Smooth muscle cell of trachea (primary cell): ENCODE measurements at places on chromosomes 11 and 22. TPM values are rescaled to one million over a fixed set of nuclear protein-coding genes. Genes with fewer than 3 reads are reported as not detected.

CHADL gene
- 0.73 and 5.0 TPM in 2 replicates for total RNA-seq

TSPAN18 gene
- not detected in 2 replicates for total RNA-seq

FBLN1 gene
- 274 and 726 TPM in 2 replicates for total RNA-seq

NAV2 gene
- 25.3 and 34.8 TPM in 2 replicates for total RNA-seq

TEX54 gene
- not detected in 2 replicates for total RNA-seq

DDTL gene
- total RNA-seq, result 1.6 and 2.0 TPM in 2 replicates

DBX1 gene
- not detected in 2 replicates for total RNA-seq

TRIM68 gene
- total RNA-seq, result 13.5 and 13.9 TPM in 2 replicates

DDIAS gene
- 0.66 and 5.5 TPM in 2 replicates for total RNA-seq

MS4A1 gene
- total RNA-seq, result not detected in 2 replicates

BACE1 gene
- 34.6 and 42.2 TPM in 2 replicates for total RNA-seq

C22orf39 gene
- 12.7 and 18.4 TPM in 2 replicates for total RNA-seq

YAP1 gene
- total RNA-seq, result 150 and 268 TPM in 2 replicates

CHST1 gene
- total RNA-seq, result 0.15 and 0.17 TPM in 2 replicates

SHANK2 gene
- 4.5 and 5.5 TPM in 2 replicates for total RNA-seq

GAS2L1 gene
- 11.3 and 15.4 TPM in 2 replicates for total RNA-seq

KIRREL3 gene
- total RNA-seq, result 1.6 and 5.1 TPM in 2 replicates

ADORA2A gene
- 1.2 TPM in 2 replicates for total RNA-seq

MS4A4A gene
- under 0.01 TPM in 1 of 2 replicates, not detected in the other for total RNA-seq

DUSP8 gene
- 0.33 and 0.87 TPM in 2 replicates for total RNA-seq

OR10A2 gene
- not detected in 2 replicates for total RNA-seq

STX3 gene
- 19.0 and 20.2 TPM in 2 replicates for total RNA-seq

BSCL2 gene
- 49.5 and 76.3 TPM in 2 replicates for total RNA-seq

KRTAP5-8 gene
- not detected in 2 replicates for total RNA-seq

ISX gene
- total RNA-seq, result not detected in 2 replicates

MACROD1 gene
- 22.4 and 23.3 TPM in 2 replicates for total RNA-seq

OR51B4 gene
- not detected in 2 replicates for total RNA-seq

SIPA1 gene
- 25.1 and 25.2 TPM in 2 replicates for total RNA-seq

PRSS23 gene
- total RNA-seq, result 197 and 488 TPM in 2 replicates

MCAM gene
- total RNA-seq, result 2.3 and 9.7 TPM in 2 replicates

RANGAP1 gene
- 62.0 and 67.6 TPM in 2 replicates for total RNA-seq

TNNT3 gene
- total RNA-seq, result 0.50 TPM in 1 of 2 replicates, not detected in the other

APOL4 gene
- total RNA-seq, result 1.3 and 3.9 TPM in 2 replicates

CENPM gene
- 3.5 and 33.3 TPM in 2 replicates for total RNA-seq

CRYBB2 gene
- total RNA-seq, result not detected in 2 replicates

BBOX1 gene
- not detected in 2 replicates for total RNA-seq

ARHGAP20 gene
- 13.8 and 16.0 TPM in 2 replicates for total RNA-seq

ASPHD2 gene
- total RNA-seq, result 0.87 and 2.2 TPM in 2 replicates

TSKU gene
- 7.3 and 27.3 TPM in 2 replicates for total RNA-seq

ARHGEF17 gene
- 34.6 and 44.7 TPM in 2 replicates for total RNA-seq

TMEM191C gene
- total RNA-seq, result 1.0 and 1.8 TPM in 2 replicates

FHIP1B gene
- 13.4 and 13.7 TPM in 2 replicates for total RNA-seq

MUC15 gene
- total RNA-seq, result not detected in 2 replicates

SCN3B gene
- total RNA-seq, result under 0.01 TPM in 1 of 2 replicates, not detected in the other

PNPLA3 gene
- 6.3 and 9.9 TPM in 2 replicates for total RNA-seq

RAB36 gene
- 4.2 and 5.6 TPM in 2 replicates for total RNA-seq

CHRM1 gene
- not detected in 2 replicates for total RNA-seq

ELF5 gene
- not detected in 2 replicates for total RNA-seq
